Fibroblast of mammary gland (primary cell): ENCODE measurements at places on chromosomes 1 and 21.
A peak's percentile ranks its signal among the peaks of the same experiment; 100 is the strongest.

DNA sequence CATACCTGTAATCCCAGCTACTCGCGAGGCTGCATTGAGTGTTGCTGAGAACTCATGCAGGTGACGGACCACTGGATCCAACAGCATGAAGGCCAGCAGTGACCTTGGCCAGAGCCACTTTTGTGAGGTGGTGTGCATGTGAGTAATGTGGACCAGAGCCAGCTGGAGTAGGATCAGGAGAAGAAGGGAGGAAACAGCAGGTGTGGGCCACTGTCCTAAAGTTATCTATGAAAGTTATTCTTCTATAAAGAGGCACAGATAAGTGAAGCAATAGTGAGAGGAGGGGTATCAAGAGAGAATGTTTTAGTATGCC lies 47.8 kb downstream of the TCP10L start:
- no peak for DNase-seq

DNA sequence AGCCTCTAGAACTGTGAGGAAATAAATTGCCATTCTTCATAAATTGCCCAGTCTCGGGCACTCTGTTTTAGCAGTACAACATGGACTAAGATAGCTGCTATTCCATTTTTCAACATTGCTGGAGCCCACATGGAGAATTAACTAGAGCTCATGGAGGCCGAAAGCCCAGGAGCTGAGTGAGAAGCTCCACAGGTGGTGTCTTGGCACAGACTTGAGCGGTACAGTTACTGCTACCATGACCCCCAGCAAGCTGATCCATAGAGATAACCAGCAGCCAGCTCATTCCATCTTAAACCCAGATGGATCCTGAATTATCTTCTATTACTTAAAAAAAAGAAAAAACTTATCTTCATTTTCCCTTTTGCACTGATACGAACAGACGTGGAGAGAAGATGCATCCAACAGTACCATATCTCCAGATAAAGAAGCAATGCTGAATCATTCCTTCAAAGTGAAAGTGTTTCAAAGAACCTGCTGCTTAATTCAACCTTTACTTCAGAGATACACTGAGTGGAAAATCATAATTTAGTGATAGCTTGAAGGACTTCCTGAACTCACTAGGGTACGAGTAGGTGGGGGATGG lies 115.1 kb downstream of the SETD4 start:
- no peak for DNase-seq

DNA sequence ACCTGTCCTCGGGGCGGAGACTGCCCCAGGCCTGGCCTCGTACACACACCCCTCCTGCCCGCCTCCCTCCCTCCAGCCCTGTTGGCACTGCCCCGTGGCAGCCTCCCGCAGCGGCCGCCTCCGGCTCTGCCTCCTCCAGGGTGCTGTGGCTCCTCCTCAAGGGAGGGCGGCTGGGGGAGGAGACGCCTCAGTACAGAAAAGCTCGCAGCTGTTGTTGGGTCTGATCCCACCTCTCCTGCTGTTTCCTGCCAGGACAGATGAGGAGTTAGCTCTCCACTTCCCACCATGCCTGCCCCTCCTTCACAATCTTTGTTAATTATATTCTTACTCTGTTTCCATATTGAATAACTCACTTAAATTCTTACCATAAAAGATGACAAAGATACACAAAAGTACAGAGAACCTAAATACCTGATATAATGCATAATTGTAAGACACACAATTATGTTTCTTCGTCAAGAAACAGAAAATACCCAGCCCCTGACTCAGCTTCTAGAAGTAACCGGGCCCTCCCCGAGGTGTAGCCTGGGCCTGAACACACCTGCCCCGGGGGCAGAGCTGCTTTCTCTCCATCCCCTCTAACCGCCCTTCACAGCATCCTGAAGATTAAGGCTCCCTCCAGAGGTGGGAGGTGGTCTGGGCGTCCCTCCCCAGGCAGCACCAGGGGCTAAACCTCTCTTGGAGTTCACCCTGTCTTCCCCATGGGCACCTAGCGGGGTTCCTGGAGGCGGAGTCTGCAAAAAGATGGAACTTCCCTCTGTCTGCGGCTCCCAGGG lies 30.6 kb upstream of the COL6A1 start:
- DNase-seq: peak; percentile 65

DNA sequence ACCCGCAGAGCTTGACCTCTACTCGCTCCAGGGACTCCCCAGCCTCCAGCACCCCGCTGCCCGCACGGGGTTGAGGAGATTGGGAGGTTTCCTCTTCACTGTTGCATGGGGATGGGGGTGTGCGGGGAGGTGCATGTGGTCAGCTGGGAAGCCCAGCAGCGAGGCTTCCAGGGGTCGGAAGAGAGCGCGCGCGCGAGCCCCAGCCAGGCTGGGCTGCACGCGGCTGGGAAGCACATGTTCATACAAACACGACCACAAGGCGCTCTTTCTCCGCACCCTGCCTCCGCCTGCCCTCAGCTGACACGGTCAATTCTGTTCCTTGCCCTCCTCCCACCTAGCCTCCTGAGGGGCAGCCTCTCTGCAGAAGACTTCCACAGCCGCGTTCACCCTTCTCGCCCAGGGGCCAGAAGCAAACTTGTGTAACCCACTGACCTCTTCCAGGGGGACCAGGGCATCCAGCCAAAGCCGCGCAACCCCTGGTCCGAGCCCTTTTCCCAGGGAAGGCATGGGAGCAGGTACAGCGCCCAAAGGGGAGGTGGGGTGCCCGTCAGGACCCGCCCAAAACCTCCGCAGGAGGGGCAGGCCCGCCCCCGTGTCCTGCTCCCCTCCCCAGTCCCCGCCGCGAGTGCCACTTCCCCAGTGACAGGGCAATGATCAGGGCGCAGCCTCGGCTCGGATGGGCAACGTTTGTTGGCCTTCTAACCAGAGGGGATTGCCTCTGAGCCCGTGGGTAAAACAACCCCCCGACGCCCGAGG lies 1.3 kb downstream of the COL24A1 start:
- peak; percentile 25 for DNase-seq

DNA sequence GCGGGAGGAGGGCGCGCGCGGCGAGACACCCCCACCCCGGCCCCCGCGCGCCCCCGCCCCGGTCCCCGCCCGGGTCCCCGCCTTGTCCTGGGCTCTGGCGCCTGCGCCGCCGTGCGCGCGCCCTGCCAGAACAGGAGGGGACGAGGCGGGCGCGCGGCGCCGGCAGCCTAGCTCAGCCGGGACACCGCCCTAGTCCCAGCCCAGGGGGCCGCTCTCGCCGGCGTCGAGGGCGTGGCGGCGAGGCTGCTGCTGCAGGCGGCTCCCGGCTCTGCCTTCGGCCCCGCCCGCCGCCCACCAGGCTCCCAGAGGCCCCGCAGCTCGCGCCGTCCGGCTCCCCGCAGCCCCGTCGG lies at the start of gene RCAN3:
Gene RCAN3, plus strand, starts transcription at position 128 of the 350 bp plus-strand sequence. CDS start 11,537 bp downstream, outside the sequence.
- peak; percentile 76 for DNase-seq

DNA sequence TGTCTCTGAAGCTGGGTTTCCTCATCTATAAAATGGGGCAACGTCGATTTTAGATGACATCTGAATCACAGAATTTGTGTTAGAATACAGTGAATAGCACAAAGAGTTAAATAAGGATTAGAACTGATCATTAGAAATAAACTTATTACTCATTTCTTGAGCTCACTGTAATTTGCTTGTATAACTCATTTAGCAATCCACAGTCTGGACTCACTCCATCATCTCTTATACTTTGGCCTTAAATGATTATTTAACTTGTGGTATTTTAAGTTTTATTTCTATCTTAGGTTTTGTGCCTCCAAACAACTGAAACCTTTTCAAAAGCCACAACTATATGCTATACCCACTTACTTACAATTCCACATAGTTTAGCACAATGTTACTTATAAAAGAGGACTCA lies 128.0 kb downstream of the CDC42BPA start:
- peak; percentile 39 for DNase-seq

- no peak for DNase-seq
These were observed 25.0 kb upstream of the GBP1 start for GRCh38 chr1:89089962-89090361.
